Endodermal cell (in vitro differentiated cells): ENCODE measurements at places on chromosomes 3 and 15. TPM values are rescaled to one million over a fixed set of nuclear protein-coding genes. Genes with fewer than 3 reads are reported as not detected.

Gene GOLGA6B
- total RNA-seq = 0.38 TPM in 1 of 3 replicates, not detected in the others

- DNase-seq = no peak
- no peaks in the 10 kb centered on the region for H3K4me1 ChIP-seq
- no peaks in the 10 kb centered on the region for H3K36me3 ChIP-seq
- no peak overlapping the region for H3K27ac ChIP-seq
- no peak overlapping the region for H3K4me3 ChIP-seq
These were observed 204.8 kb upstream of the ZPLD1 start for GRCh38 chr3:102230057-102230456.

DNA sequence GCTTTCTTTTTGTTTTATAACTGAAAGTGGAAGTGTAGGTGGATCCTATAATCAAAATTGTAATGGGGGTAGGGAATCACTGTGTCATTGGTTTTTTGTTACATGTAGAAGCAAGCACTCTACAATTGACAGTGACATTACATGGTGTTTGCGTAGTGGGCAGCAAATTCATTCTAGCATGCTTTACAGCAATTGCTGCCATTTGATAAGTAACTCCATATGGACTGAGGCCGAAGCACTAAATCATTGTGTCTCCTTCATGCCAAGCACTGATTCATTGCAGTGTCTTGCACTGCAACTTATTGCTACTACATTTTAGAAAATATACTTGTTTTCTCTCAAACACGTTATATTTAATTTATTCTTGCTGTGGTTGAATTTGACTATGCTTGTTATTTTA lies 933.9 kb downstream of the NSUN3 start:
- no peaks in the 10 kb centered on the region for H3K4me1 ChIP-seq
- no peak overlapping the region for H3K4me3 ChIP-seq
- no peaks in the 10 kb centered on the region for H3K36me3 ChIP-seq
- DNase-seq = no peak

- DNase-seq = no peak
- H3K36me3 ChIP-seq = peaks cover 86% of the 10 kb centered on the region
- H3K4me3 ChIP-seq = no peak overlapping the region
- H3K27me3 ChIP-seq = no peaks in the 10 kb centered on the region
These were observed 42.2 kb upstream of the B3GNT5 start for GRCh38 chr3:183210862-183211341.

Gene SOX14
- 0.33 TPM in 1 of 3 replicates, not detected in the others for total RNA-seq

Gene REC114
- total RNA-seq = not detected in 3 replicates

- H3K27me3 ChIP-seq = no peaks in the 10 kb centered on the region
- no peak overlapping the region for H3K27ac ChIP-seq
- H3K4me3 ChIP-seq = no peak overlapping the region
- no peaks in the 10 kb centered on the region for H3K4me1 ChIP-seq
- no peaks in the 10 kb centered on the region for H3K36me3 ChIP-seq
These were observed 46.4 kb downstream of the C2CD4B start for GRCh38 chr15:62118520-62119226.

- H3K36me3 ChIP-seq = no peaks in the 10 kb centered on the region
- no peak for DNase-seq
- no peaks in the 10 kb centered on the region for H3K4me1 ChIP-seq
- H3K27me3 ChIP-seq = no peaks in the 10 kb centered on the region
- no peak overlapping the region for H3K4me3 ChIP-seq
These were observed 168.4 kb upstream of the CADPS start for GRCh38 chr3:63043631-63044030.

GRCh38 chr15:63605816-63606215 lies 8.6 kb downstream of the FBXL22 start:
- no peaks in the 10 kb centered on the region for H3K4me1 ChIP-seq
- peaks cover 11% of the 10 kb centered on the region for H3K27me3 ChIP-seq
- H3K27ac ChIP-seq = no peak overlapping the region
- H3K4me3 ChIP-seq = no peak overlapping the region
- H3K36me3 ChIP-seq = peaks cover 24% of the 10 kb centered on the region
- DNase-seq = no peak

GRCh38 chr3:150147776-150148175 lies 177.1 kb upstream of the PFN2 start:
- H3K27ac ChIP-seq = peak overlapping the region; percentile 36
- H3K27me3 ChIP-seq = no peaks in the 10 kb centered on the region
- no peak for DNase-seq
- H3K36me3 ChIP-seq = no peaks in the 10 kb centered on the region
